ENCODE measurements at places on chromosomes 13 and 19.

GRCh38 chr13:42969565-42970172 is 22.4 kb downstream of the EPSTI1 start:
- DNase-seq = peak; percentile 79

DNA sequence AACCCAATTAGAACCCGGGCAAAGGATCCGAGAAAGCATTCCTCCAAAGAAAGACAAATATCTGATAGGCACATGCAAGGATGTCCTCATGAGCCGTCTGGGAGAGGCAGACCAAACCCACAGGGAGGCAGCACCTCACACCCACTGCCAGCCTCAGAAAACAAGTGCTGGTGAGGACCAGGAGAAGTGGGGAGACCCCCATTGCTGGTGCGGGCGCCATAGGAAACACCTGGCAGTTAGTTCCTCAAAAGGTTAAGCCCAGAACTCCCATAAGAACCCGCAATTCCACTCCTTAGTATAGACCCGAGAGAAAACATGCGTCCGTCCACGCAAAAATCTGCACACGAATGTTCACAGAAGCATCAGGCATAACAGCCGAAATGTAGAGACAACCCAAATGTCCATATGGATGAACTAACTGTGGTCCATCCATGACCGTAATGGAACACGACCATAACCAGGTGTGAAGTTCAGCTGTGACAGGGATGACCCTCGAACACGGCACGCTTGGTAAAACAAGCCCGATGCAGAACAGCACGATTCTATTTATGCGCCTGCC is 7.9 kb downstream of the ZNF787 start:
- no peak for DNase-seq

GRCh38 chr13:58879114-58879513 is 1247.6 kb downstream of the PCDH17 start:
- no peak for DNase-seq

DNA sequence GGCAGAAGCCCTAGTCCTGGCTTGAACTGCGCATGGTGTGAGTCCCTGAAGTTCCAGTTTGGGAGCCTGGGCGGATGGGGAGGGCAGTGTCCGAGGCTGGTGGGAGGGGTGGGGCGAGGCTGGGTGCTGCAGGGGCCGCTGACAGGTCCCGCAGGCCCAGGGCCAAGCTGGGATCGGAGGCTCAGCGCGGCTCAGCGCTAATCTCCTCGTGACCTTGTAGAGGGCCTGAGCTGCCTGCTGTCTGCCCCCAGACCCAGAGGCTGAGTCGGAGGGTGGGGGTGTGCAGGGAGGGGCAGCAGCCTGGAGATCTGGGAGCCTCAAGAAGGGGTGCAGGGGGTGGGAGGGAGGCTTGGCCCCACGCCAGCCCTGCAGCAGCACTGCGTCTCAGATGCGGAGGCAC is 3.0 kb downstream of the ATP1A3 start:
- no peak for DNase-seq

- no peak for DNase-seq
These were observed 3.0 kb downstream of the TMEM255B start for GRCh38 chr13:113762075-113762474.

DNA sequence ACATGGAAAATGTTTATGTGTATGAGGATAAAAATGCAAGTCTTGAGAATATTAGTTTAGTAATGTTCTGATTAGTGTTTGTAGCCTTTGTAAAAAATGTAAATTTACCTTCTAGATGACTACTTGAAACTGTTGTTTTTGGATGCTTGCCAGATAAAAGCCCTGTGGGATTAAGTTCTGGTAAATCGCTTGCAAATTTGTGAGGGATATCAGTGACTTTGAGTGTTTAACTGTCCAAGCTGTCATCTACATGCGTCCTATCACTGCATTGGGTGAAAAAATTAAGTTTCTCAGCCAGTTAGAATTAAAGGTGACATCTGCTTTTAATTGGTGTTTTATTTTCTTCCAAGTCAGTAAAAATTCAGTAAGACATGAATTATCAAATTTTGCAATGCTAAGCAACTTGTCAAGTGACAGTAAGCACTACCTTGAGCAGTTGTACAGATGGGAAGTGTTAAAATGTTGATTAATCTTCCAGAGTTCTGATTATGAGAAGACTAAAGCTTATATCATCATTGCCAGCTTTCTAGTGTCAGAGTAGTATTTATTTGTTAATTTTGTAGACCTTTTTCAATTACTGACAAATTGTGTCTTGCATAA is 88.0 kb downstream of the PCCA start:
- DNase-seq = no peak

DNA sequence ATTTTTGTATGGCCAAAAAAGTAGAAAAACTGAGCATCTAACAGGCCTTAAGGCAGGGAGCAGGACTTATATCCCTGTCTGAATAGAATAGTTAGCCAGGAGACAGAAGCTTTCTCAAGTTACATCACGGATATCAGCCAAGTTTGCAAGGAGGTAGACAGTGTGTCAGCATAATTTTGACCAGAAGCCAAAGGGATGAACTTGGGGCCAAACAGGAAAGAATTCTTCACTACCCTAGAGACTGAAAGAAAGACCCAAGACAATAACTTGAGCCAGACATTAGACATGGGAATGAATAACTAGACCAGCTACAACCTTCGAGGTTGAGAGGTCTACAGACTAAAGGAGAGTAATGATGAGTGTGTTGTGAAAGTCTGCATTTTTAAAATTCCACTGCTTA is 48.1 kb upstream of the PCDH9 start:
- no peak for DNase-seq

DNA sequence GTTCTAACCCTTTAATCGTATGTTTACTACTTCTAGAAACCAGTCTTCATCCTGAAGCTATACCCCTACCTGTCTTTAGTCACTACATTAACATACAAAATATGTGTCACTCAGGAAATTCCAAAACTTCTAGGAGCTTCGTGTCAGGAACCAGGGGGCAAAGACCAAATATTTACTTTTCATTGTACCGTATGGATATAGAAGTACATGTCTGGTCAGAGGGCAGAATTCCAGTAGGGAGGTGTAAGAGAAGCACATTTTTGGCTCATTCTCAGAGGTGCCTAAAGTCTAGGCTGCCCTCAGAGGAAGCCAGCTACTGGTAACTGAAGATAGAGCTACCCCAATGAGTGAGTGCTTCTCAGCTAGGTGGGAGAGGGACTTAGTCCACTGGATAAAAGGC is 320.7 kb downstream of the DIAPH3 start:
- no peak for DNase-seq

- no peak for DNase-seq
These were observed 8.9 kb downstream of the PTGIR start for GRCh38 chr19:46615966-46616365.

DNA sequence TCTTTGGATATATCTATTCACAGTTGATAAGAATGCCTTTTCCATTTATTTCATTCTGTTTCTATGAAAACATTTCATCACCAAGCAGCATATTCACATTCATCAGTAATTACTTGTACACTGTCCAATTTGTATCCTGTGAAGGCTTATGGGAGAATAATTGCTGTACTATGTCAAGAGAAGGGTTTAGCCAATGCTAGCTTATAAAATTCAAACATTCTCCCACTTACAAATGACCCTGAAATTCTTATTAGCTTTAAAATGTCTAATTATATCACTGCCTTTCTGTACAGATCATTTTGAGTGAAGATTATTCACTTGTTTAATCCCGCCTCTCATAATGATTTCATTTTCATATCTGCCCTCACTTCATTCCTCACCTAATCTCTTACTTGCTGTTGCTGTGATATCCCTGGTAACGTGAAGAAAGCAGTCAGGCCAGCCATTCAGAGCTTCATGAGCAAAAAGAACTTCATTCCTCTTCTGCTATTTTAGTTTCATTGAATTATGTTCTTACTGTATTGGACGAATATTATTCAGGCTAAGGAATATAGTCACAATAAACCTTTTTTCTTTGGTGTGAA is 778.7 kb downstream of the OLFM4 start:
- no peak for DNase-seq

- no peak for DNase-seq
These were observed 993.6 kb upstream of the SPRY2 start for GRCh38 chr13:81334481-81334880.

GRCh38 chr13:42255886-42256285 is 16.1 kb upstream of the AKAP11 start:
- DNase-seq = no peak

DNA sequence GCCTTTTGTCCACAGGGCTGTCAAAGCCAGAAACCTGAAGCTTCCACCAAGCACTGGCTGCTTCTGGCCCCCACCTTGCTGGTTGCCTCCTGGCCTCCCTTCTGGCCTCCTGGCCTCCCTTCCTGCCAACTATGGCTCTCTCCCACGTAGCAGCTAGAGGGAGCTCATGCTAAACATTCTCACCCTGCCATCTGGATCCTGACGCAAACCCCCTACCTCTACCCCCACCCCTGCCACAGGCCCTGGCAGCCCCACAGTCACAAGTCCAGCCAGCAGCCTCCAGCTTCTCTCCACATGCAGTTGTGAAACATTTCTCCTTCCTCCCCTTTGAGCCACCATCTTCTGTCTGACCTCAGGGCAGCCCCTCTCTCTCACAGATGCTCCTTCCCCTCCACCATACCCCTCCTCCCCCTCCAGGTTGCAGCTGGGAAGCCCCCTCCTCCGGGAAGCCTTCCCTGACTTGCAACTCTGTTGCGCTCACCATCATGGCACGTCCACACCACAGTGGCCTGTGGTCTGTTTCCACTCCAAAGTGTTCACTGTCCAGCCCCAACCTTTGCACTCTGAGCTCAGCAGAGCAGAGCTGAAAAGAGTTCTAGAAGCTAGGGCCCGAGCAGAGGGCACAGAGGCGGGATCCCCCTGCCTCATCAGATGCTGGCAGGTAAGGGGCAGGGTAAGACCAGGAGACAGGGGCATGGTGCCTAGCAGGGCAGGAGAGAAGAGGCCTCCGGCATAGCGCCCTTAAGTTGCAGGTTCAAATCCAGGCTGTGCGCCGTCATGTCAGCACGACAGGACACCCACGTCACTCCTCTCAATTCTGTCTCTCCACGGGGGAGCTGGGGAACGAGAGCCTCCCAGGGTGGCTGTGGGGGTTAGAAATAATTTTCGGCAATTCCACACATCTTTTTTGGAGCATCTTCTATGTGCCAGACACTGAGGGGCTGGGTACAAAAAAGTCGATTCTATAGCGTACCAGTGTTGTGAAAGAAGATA is 7.3 kb downstream of the ADGRL1 start:
- no peak for DNase-seq

DNA sequence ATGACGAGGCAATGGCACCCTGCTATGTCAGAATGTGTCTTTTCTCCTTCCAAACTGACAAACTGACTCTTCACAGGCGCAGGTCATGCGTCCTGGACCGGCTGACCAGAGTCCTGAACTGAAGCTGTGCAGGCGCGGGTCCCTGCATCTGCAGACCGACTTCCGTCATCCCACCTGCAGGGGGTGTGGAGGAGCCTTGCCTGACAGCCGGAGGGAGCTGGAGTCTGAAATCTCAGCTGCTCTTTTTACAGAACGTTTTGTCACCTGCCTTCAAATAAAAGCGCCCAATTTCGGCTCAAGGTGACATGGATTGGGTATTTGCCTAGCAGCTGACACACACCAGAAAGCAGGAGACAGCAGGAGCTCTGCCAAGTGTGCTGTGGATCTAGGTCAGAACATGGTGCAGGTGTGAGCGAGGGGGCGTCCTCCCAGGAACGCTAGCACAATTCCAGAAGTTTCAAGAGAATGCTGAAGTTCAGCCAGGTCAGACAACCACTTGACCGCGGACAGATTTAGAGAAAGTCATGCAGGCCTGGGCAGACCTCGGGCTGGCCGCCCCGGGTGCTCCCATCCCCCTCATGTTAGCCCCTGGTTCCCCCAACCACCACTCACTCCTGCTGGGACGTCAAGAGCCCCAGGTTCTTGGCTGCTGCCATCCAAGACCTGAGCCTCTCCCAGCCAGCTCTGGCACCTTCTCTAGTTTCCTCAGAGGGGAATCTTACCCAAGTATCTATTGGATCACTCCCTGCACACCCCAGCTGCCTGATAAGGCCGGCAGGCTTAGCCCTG is 32.8 kb downstream of the ELL start:
- no peak for DNase-seq

DNA sequence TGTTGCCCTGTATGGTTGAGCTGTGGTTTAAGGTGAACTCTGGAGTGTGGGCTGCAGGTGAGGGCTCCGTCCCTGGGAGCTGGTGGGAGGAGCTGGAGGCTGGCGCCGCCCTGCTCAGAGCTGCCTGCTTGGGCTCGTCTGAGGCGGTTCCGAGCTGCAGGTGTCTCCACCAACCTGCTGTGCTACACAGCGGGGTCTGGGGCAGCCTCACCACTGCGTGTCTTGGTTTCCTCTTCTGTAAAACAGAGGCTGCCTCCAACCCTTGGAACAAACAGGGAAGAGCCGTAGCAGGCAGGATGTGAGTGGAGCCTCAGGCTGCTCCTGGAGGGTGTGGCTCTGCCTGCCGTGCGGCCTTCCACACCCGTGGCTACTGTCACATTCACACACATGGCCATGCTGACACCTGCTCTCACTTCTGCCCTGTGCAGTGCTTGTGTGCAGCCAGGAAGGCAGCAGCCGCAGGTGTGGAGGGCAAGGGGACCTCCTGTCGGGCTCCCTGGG is 21.4 kb downstream of the NAXD start:
- no peak for DNase-seq

GRCh38 chr19:33988601-33989000 is 183.7 kb upstream of the LSM14A start:
- DNase-seq = no peak

DNA sequence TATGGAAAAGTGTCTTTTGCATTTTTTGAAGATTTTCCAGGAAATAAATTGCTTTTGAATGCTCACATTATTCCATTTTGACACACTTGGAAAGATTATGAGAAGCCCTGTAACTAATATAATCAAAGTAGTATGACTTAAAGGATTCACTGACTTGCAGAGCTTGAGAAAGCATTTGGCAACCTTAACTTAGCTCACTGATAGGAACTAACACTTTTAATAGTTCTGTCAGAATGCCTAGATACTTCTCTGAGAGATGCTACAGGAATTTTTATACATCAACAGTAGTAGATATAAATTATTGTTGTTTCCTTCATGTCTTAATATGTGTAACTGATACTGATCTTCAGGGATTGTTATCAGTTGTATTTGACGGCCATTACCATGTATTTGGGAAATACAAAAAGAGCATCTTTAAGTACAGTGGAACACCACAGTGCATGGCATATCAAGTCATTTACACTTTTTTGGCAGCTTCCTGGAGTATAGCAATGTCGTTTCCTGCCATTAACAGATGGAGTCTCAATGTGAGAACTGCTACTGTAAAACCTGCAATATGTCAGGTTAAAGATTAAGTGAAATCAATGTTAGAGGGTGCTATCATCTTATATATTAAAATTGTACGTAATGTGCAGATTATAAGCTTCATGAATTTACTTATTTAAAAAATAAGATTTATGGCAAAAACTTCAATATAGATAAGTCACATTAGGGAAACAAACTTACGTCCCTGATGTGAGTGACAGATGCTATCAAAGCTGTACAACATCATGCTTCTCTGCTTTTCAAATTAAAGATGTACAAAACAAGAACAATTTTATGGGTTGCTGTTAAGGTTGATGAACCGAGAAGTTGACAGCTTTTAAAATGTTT is 1159.8 kb upstream of the MIR17HG start:
- DNase-seq = no peak

DNA sequence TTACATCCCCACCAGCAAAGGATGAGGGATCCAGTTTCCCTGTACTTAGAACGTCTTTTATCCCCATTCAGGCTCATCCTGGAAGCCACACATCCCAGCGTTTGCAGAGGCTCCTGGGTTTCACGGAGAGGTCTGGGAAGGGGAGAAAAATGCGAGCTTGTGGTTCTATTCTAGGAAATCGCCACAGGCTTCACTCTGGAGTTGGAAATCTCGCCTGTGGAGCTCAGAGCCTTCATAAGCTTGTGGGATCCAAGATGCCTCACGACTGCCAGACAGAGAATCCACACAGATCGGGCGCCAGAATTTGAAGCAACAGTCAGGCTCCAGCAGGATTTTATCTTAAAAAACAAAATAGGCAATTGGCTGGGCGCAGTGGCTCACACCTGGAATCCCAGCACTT is 157.9 kb downstream of the PTPRS start:
- no peak for DNase-seq
